ENCODE measurements at places on chromosomes 1 and 21.

DNA sequence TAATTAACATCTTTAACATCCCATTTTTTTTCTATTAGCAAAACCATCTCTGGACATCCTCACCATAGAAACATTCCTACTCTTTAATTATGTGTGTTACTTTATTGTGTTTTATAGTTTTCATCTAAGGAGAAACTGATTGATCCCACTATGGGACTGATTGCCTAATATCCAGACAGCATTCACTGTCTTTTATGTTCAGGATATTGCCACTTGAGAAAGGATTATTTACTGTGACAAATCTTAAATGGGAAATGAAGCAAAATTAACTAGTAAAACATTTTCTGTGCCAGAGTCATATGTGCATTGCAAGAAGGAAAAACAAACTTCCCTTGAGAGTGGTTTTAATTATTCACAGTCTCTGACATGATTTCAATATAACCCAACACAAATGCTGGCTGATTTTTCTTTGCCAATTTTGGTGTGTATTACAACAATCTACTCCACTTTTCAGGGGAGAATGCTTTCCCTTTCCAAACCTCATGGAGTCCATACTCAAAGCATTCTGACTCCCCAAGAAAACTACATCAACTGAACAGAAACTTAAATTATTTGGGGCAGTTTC, 15.8 kb upstream of the RGS13 start:
- no peak for DNase-seq

GRCh38 chr1:66752000-66752592, at the start of gene DYNLT5:
Gene DYNLT5, plus strand, starts transcription at chr1:66752459. Its CDS starts 2,200 bp downstream, at chr1:66754659.
- DNase-seq, result no peak

DNA sequence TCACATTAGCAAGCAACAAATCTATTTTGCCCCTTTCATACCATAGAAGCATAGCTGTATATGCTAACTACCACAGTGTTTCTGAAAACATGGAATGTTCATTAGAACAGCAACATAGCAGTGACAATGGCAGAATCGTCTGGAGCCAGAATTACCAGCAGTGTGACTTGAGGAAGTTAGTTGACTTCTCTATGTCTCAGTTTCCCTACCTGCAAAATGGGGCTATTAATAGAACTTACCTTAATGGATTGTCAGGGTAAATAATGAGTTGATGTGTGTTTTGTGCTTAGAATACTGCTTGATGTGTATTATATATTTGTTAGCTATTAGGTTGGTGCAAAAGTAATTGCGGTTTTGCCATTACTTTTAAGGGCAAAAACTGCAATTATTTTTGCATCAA, 14.8 kb upstream of the GJA9 start:
- no peak for DNase-seq

GRCh38 chr1:243939167-243939848, 89.3 kb upstream of the AKT3 start:
- DNase-seq, result no peak

GRCh38 chr21:36927719-36928117, 38.8 kb downstream of the HLCS start:
- peak; percentile 75 for DNase-seq

DNA sequence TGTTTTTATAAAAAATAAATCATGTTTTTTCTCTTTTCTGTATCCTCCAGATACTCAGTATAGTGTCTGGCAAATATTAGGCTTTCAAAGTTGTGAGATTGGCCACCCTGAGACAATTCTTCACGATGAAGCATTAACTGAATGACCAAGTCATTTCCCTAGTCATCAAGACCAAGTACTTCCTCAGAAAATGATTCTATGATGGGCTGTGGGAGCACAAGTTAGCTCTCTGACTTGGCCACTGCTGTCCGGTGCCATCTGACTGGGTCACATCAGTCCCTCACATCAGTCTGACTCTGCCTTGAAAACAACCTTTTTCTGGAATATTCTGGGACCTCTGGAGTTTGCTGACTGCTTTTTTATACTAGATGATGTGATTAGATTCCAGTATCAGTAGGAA, 13.5 kb upstream of the YRDC start:
- no peak for DNase-seq

DNA sequence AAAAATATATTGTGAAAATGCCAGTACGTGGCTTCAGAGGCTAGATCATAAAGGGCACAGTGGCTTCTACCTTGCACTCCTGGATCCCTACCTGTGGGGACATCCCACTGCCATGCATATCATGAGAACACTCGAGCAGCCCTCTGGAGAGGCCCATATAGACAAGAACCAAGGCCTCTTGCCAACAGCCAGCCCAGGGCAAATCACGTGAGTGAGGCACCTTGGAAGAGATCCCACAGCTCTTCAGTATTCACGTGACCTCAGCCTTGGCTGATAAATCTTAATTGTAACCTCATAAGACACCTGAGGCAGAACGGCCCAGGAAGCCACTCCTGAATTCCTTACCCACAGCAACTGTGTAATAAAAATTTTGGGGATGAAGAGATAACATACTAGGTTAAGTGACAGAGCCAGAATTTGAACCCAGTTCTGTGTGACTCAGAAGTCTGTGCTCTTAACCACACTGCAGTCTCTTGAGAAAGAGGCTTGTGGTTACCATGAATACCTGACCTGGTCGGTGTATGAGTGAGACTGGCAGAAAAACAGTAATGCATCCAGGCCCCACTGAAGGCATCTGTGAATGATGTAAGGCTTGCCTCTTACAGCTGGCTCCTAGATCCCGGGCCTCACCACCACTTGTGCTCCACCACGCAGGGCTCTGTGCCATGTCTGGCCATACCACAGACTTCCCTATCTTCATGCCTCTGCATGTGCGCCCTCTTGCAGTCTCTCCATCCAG, 6.9 kb upstream of the A3GALT2 start:
- no peak for DNase-seq

DNA sequence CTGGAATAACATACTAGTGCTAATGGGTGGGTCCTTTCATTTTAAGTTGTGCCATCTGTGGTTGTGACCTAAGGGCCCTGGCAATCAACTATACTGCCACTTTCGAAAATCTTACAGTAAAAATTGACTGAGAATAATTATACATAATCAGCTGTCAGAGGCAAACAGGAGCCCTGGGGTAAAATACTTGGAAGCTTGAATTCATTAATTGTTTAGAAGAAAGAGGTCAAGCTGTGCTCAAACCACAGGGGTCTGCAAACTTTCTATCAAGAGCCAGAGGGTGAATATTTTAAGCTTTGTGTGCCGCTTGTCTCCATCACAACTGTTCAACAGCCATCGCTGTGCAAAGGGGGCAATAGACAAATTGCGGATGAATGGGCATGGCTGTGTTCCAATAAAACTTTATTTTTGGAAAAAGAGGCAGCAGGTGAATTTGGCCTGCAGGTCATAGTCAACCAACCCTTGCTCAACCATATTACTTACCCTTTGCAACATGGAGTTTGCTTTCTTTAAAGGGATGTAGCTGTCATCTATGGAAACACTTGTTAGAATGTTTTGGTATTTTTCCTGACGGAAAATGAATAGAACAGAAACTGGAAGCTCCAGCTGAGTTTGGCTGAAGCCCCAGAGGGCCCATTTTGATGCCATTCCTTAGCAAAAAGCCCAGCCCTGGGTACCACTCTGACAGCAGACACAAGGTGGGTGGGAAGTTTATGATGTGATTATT, 35.7 kb upstream of the USP1 start:
- DNase-seq, result no peak

- peak; percentile 74 for DNase-seq
Observed at GRCh38 chr1:32876341-32877210, 5.9 kb upstream of the FNDC5 start.

DNA sequence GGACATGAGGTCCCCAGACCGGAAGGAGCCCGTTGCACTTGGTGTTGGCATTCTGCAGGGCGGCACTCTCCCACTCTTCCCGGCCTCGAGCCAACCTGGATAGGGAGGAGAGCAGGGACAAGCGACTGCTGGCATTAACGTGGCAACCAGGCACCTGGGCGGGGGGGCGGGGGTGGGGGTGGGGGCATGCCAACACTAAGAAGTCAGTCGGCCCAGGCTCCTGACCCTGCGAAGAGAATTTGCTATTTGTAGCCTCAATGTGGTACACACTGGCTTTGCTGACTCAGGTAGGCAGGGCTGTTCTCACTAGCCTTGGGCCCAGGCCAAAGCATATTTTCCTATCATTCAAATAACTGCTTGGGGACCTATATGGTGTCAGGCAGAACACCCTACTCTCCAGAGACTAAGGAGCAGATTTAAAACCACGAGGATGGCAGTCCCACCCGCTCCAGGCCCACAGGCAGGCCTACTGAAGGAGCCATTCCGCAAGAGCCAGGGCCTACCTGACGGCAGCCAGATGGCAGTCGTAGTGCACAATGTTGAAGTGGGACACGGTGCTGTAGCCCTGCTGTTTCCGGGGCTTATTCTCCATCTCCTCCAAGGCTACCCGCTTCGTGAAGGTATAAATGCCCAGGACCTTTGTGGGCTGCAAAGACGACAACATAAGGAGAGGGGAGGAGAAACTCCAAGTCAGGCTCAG, 123.7 kb downstream of the UBR4 start:
- DNase-seq, result no peak

- no peak for DNase-seq
Observed at GRCh38 chr1:52352690-52353089, 13.3 kb downstream of the CC2D1B start.

DNA sequence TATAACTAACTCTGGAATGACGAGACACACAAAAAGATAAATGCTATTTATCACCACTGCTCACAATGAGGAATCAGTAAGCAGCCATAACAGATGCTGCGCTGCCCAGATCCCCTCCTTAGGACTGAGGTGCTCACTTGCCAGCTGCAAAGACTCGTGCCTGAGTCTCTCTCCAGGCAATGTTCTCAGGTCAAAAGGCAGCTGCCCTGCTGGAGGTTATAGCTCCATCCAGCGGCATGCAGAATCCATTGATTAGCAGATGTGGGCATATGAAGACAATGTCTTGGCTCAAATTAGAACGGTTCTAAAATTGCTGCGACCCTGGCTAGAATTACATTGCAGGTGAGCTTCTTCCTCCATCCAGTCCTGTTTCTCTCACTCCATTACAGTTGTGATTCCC, 328.2 kb upstream of the CHRM3 start:
- no peak for DNase-seq

DNA sequence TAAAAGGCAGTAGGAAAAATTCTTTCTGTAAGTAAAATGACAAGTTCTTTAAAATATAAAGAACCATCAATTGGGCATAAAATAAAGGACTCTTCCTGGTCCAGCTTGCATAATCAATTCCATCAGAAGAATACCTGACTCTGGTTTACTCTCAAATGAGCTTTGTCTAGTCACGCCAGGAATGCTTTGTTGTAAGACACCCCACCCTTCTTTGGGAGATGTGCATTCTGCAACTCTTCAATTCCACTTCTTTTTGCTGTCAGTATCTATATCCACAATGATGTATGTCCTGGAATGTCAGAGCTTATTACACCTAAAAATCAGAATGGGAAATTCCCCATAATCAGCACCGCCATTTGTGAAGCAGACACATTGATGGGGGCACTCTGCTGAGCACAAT, 76.1 kb downstream of the PTPN14 start:
- DNase-seq, result no peak

All from activated CD4-positive, CD25-positive, alpha-beta regulatory T cell treated with anti-CD3 and anti-CD28 coated beads, Interleukin-2, amount 50 U/mL, for 72 hours (primary cell).